C1 segment of cervical spinal cord (tissue), 14 donors: ENCODE measurements at places on chromosomes 7 and 10.

- DNase-seq = no peak
Measured at GRCh38 chr7:28847176-28847575, 111.0 kb downstream of the TRIL start.

GRCh38 chr7:131357282-131357880 lies 29.7 kb downstream of the MKLN1 start:
- DNase-seq = no peak

- no peak for DNase-seq
Measured at GRCh38 chr10:119351189-119351588, 143.8 kb downstream of the GRK5 start.

DNA sequence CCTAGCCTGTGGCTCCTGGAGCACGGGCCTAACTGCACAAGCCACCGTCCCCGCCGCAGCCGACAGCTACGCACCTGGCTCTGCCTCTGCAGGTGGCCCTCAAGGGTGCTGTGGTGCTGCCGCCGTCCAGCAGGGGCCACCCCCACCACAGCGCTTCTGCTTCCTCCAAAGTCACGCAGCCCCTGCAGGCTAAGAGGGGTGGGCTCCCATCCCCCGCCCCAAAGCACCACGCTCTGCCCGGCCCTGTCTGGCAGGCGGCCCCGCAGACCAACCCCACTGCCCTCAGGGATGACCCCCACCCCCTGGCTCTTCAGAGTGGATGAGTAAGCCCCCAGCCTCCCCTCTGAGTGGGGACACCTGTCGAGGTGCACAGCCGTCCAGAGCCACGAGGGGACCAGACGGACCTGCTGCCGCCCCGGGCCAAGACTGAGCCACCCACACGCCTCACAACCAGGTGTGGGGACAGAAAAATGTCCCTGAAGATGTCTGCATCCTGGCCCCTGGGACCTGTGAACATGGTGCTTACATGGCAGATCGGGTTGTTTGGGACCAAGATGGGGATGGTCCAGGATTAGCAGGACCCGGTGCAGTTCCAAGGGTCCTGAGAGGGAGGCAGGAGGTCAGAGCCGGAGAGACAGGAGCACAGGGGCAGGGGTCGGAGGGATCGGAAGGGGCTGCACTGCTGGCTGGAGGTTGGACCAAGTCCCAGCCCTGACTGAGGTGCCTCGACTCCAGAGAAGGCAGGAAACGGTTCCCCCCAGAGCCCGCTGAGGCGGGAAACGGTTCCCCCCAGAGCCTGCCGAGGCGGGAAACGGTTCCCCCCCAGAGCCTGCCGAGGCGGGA lies 9.0 kb upstream of the ADAP1 start:
- DNase-seq = no peak

GRCh38 chr10:116024271-116024878 lies 248.6 kb downstream of the GFRA1 start:
- no peak for DNase-seq

GRCh38 chr10:6347391-6347951 lies 144.7 kb downstream of the PFKFB3 start:
- peak; percentile 65 for DNase-seq

GRCh38 chr10:30396698-30397097 lies 37.3 kb upstream of the MAP3K8 start:
- no peak for DNase-seq

DNA sequence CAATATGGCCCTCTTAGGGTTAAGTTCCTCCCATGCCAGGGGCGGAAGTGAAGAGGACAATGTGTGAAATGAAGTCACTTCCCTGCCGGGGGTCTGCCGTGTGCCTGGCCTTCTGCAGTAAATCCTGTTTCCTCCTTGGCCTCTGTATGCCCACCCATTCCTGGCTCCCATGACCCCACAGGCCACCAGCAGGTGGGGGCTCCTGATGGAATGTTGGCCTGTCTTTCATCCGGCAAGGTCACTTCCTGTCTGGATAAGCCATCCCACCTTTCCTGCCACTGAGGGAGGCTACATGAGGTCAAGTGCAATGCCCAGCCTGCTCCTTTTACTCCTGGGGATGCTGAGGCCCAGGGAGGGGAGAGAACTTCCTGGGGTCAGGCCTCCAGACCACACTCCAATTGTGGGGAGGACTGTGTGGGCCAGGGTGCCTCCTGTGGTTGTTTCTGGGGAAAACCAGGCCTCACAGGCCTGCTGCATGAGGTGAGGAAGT lies 22.3 kb downstream of the PALD1 start:
- no peak for DNase-seq

GRCh38 chr10:108385963-108386362 lies 1221.5 kb upstream of the SORCS1 start:
- no peak for DNase-seq

DNA sequence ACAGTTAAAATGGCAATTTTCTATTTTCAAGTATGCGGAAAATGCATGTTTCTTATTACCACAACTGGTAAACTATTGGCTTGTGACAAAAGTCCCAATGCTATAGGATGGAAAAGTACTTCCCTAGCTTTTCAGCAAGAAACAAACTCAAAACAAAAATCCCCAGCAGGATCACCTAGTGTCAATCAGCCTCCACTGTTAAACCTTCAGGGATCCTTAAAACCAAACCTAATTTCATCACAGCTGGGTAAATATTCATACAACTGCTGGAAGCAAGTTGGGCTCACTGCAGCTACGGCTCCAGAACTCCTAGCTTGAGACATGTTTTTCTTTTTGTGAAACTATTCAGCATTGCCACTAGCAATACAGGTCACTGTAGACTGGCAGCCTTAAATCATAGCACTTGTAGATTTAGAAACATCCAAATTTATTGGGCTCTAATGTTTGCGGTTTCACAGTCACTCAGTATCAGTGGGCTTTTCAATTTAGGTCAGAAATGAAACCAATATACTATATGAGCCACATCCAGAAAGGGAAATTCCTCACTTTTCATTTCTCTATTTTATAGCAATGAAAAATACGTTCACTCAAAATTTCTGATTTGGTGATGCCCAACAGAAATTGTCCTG lies 145.2 kb upstream of the ANK3 start:
- DNase-seq = no peak

- DNase-seq = no peak
Measured at GRCh38 chr10:60508831-60509230, 119.2 kb upstream of the ANK3 start.

- no peak for DNase-seq
Measured at GRCh38 chr7:151232917-151233701, 826 bp downstream of the CHPF2 start.

DNA sequence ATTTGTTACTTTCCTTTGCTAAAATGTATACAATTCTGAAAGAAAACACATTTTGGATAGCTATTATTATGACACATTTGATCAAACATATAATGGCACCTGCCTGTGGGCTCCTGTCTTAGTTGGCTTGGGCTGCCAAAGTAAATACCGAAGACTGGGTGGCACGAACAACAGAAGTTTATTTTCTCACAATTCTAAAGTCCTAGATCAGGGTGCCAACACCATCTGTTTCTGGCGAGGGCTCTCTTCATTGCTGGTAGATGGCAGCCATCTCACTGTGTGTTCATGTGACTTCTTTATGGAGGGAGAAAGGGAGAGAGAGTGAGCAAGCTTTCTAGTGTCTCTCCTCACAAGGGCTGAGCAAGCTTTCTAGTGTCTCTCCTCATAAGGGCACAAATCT lies 195.8 kb upstream of the FAM3C start:
- no peak for DNase-seq

DNA sequence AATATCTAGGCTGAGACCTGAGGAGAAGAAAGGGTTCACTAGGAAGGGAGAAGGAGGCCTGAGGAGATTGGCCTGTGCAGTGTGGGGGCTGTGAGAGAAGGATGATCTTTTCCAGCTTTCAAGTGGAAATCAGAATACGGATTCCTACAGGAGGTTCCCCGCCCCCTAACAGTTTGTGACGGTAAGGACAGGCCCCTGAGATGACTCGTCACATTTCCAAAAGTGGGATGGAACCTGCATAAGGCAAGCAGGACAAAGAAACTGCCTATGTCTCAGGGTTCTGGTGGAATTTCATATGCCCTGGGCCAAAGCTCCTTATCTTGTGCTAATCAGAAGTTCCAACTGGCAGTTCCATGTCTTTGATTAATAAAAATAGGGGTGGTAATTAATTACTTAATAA lies 275.6 kb downstream of the SNX10 start:
- no peak for DNase-seq

DNA sequence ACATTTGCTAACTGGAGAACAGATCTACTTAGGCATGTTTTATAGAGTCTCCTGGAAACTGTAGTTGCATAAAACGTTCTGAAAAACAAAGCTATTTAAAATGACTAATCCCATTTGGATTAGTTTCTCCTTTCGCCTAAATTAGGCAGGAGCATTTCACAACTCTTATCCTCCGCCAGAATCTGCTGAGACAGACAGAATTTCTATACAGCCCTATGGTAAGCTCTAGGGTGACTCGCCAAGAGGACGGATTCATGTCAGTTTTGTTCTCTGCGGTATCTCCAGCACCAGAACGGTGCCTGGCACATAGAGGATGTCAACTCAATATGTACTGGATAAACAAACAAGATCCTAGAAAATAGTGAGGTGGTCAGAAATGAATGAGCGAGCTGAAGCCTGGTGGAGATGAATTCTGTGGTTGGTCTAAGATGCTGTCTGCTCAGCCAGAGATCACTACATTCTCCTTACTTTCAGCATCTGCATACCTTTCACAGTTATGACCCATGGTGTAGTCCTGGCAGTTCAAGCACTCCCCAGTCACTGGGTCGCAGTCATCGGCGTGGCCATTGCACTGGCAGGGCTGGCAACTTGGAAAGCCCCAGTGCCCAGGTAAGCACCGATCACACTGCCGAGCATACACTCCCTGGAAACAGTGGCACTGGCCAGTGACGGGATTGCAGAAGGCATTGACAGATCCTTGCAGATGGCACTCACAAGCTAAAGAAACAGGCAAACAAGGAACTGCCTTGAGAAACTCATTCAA lies 44.0 kb downstream of the LAMB1 start:
- no peak for DNase-seq

DNA sequence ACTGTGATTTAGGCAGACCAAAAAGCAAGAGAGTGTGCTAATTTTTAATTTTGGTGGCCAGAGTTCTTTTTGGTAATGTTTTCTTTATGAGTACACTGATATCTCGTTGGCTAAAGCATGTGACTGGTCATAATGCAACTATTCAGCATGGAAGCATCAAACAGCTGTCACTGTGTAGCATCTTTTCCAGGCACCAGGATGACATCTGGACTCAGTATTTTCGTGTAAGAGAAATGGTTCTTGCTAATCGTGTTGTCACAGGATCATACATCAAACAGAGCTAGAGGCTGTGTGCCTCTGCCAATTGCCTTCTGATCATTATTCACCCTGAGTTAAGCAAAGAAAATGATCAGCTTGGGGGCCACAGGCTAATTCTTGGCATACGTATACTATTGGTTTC lies 118.9 kb downstream of the SND1 start:
- no peak for DNase-seq

GRCh38 chr7:107353701-107354100 lies 116.2 kb upstream of the GPR22 start:
- no peak for DNase-seq

- DNase-seq = no peak
Measured at GRCh38 chr10:109939315-109939961, 16.1 kb upstream of the XPNPEP1 start.

GRCh38 chr10:80506189-80506575 lies 31.5 kb upstream of the SH2D4B start:
- DNase-seq = no peak

- DNase-seq = no peak
Measured at GRCh38 chr10:128896963-128897362, 570.1 kb upstream of the MGMT start.

- no peak for DNase-seq
Measured at GRCh38 chr10:49739426-49739825, 22.7 kb downstream of the OGDHL start.

- DNase-seq = no peak
Measured at GRCh38 chr10:50550291-50550839, 73.4 kb downstream of the SGMS1 start.

- no peak for DNase-seq
Measured at GRCh38 chr7:24346129-24346528, 62.1 kb downstream of the NPY start.

GRCh38 chr7:105678811-105679495 lies 97.7 kb upstream of the EFCAB10 start:
- DNase-seq = peak; percentile 58

DNA sequence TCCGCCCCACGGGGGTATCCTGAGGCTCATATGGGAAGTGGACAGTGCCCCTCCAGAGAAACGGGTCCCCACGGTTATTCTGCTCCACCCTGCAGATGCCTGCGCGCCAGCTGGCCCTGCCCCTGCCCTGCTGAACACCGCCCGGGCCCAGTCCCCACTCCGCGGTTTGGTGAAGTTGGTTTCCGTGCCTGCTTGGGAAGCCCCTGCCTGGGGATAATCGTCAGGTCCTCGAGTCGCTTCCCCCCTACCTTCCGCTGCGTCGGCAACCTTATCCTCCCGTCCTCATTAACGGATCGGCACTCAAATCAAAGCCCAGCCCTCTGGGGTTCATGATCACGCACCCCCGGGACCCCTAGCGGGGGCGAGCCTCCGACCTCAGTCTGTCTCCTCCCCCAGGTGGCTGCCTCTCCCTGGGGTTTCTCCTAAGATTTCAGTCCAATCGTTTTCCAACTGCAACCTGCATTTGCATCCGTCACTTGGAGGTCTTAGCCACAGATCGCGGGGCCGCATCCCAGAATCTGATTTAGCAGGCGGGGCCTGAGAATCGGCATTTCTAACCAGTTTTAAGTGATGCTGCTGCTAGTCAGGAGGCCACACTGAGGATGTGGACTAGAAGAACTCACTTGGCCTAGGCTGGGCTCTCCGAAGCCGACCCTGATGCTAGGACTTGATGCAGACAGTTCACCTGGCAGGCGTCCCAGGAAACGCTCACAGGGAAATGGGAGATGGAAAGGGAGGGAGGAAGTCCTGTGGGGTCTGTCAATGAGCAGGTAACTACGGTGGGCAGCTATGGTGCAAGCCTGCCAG lies 27.6 kb downstream of the WDR86 start:
- no peak for DNase-seq

DNA sequence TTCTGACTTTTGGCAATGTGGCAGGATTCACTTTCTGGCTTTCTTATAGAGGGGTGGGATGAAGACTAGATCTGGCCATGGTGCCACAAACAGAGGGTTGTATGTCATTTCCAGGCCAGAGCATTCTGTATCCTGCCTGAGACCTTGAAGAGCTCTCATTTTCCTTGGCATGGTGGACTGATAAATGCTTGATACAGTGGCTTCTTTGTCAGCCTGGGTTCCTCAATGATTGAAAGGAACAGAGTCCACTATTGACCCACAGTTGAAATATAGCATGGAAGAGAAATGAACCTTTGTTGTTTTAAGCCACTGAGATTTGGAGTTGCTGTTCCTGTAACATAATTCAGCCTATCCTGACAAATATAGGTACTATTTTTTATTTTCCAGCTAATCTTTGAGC lies 462.7 kb downstream of the SUGCT start:
- no peak for DNase-seq

- no peak for DNase-seq
Measured at GRCh38 chr7:82467020-82467419, 23.4 kb upstream of the CACNA2D1 start.

DNA sequence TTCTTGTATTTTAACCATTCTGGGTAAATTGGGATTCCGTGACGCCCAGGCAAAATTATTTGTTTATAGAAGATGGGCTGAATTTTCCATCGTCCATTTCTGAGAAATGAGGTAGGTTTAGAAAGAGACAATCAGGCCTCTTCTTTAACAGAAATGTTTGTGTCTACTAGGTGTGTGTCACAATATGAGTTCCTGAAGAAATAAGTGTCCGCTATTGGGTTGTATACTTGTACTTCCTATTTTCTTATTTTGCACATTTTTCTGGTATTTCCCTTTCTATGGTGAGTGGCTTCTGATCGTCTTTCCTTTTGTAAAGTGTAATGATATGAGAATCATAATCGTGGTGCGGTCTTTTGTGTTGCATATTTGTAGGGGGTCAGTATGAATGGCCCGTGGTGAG lies 83.9 kb downstream of the TCF7L2 start:
- DNase-seq = no peak

GRCh38 chr7:133518718-133519117 lies 265.8 kb downstream of the EXOC4 start:
- no peak for DNase-seq
